ENCODE measurements at places on chromosomes 6 and 20.

- DNase-seq, result no peak
Measured at GRCh38 chr6:31300797-31301196, 28.9 kb upstream of the HLA-C start.

- no peak for DNase-seq
Measured at GRCh38 chr6:144535630-144536029, 250.5 kb downstream of the UTRN start.

GRCh38 chr6:54957698-54958097, 111.1 kb downstream of the FAM83B start:
- DNase-seq, result no peak

DNA sequence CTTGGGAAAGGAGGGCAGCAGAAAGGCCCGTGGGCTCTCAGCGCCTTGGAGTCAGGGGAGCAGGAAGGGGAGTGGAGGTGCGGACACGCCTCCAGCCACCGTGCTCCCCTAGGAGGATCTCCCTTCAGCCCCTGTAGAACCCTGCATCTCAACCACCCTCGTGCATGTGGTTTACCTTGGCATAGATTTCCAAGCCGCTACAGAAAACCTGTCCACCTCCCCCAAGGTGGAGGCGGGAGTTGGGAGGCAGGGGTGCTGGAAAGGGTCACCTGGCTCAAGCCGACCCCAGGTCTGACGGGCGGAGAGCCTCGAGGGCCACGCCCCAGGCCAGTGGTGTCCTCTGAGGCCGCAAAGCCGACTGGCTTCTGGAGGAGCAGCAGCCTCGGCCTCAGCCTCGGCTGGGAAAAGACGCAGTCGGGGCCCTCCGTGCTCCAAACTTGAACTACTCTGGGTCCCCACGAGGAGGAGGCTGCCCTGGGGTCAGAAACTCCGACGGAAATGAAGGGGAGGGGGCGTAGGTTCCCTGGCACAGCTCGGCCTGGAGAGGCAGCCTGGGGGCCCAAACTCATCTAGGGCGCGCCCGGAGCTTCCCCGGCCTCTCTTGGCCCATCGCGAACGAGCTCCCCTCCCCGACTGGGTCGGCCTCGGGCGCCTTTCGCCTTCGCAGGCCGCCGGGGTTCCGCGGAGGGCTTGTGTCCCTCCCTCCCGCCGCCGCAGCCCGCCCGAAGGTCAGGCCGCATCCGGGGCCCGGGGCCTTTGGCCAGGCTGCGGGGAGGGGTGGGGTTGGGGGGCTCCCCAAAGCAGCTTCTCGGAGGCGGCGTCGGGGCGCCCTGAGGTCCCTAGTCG, 6.3 kb upstream of the FOXF2 start:
- DNase-seq, result no peak

DNA sequence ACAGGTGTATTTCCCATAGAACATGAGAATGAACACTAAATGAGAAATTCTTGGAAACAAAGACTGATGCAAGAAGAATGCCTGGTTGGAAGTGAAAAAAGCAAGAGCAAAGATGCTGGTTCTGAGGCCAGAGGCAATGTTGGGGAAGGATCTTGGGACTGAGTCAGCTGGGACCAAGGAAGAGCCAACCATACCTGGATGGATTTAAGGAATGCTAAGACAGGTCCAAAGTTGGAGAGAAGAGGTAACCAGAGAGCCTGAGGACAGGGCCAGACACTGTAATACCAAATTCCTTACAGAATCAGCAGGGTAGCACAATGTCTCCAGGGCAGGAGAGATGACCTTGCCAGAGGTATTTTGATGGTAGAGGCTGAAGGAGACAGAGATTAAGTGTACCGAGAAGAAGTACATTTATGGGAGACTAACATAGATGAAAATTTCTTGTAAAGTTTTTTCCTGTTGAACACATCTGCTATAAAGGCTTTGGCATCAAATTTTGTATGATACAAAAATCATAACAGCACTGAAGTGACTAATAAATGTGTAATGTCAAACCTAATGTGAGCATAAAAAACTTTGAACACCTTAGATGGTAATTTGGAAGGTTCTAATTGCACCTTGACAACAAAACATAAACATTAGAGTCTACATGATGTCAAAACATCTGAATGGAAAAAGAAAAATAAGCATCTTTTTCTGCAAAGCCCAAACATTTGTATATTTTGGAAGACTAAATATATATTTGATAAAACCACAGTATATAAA, 221.7 kb upstream of the MARCKS start:
- DNase-seq, result no peak

GRCh38 chr6:39269961-39270360, 40.7 kb upstream of the KCNK5 start:
- DNase-seq, result no peak

DNA sequence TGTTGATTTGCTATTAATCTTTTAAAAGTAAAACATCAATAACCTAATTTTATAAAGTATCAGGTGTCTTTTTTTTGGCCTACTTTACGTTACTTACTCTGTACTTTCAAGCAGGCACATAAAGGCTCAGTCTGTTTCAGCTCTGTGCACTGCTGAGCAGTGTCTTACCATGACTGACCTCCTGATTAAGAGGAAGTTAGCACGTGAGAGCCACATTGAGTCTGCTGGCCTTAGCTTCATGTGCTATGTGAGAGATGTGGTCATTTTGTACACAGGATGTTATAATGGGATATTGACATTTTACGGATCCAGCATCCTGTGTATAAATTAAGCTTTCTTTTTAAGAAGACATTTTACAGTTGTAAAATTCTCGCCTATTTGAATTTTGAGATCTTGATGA, 31.9 kb downstream of the ARID1B start:
- DNase-seq, result no peak

- no peak for DNase-seq
Measured at GRCh38 chr20:17648791-17649730, 33.0 kb downstream of the RRBP1 start.

DNA sequence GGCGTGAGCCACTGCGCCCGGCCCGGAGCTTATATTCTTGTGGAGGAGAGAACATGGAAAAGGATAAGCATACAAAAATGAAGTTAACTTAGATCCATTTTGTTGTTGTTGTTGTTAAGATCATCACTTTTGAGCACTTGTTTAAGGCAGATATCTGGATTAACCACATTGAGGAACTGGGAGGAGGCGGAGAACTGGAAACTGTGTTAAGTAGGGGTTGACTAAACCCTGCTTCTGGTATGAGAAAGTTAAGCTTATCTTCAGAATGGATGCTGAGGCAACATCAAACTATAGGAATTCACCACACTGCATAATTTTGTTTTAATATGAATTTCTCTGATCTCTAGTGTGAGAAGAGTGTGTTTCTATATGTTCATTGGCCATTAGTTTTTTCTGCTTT, 57.6 kb downstream of the GCNT2 start:
- DNase-seq, result no peak

DNA sequence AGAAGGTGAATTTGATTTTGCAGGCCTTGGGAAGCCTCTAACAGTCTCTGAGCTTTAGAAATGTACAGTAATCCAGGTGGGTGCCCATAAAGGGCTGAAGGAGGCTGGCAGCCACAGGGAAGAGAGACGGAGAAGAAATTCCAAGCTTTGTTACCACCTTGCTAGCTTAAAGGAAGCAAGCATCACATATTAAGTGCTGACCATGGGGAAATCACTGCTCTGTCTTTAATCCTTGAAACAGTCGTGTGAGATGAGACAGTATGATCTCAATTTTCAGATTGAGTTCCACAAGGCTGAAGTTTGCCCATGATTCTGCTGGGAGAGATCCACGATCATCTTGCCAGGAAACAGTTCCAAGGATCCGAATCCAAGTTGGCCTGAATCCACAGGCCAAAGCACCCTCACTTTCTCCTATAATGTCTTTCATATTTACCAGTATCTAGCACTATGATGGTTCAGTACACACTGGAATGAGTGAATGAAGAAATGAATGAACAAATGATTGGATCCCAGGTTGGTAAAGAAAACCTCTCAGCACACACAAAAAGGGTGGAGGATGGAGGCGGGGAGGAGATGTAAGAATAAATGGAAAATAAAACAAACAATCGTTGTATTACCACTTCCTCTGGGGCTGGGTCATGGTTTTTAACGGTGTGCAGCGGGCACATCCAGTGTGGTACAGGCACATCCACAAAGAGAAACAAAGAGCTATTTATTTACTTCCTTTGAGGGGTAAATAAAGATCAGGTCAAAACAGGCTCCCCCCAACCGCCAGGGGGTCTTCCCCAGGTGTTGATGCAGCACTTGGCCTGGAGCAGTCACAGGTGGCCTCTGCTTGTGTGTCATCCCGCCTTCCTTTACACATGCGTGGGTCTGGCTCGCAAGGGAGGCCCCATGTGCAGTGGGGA, 28.2 kb upstream of the TAF8 start:
- peak; percentile 56 for DNase-seq

DNA sequence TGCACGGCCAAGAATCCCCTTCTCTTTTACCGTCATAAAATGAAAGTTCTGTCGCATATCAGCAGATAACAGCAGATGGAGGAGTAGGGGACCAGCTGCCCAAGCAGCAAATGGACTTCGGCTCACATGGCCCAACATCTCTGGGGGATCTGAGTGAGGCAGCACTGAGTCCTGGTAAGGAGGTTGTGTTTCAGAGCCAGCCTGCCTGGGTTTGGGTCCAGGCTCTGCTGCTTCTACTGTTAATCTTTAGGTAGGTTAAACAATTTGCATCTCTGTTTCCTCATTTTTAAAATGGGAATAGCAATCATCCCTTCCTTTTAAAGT, 193.6 kb downstream of the DOK5 start:
- DNase-seq, result no peak

GRCh38 chr6:153503810-153504209, 372.7 kb upstream of the RGS17 start:
- no peak for DNase-seq

DNA sequence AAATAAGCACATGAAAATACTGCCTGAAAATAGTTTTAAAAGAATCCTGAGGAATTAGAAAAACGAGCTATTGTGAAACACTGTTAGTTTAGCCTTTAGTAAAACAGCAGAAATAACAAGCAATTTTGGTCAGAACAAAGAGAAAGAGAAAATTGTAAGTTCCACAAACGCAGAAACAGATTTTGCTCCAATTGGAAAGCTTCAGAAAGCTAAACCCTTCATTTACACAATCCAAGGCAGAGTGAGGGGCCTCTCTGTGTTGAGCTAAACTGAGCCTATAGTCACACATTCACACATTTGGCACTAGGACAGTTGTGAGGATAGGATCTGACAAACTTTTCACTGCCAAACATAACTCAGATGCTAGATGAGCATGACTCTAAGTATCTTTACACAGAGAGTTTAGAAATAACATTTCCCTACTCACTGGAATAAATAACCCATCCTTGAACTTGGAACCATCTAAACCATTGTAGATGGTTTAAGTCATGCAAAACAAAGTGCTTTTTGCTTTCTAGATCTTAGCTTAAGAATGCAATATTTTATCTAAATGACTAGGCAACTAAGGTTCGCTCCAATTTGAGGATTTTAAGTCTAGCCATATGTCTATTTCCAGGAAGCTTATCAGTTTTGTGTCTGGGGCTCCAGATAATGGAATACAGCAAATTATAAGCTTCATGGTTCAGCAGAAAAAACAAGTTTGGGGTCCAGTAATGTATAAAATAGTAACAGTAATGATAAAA, 122.6 kb downstream of the SGK1 start:
- no peak for DNase-seq

GRCh38 chr6:162119341-162119740, 608.2 kb downstream of the PRKN start:
- DNase-seq, result no peak

- no peak for DNase-seq
Measured at GRCh38 chr20:50297498-50298376, 107.1 kb downstream of the CEBPB start.

GRCh38 chr20:51563486-51564332, 21.2 kb upstream of the NFATC2 start:
- no peak for DNase-seq

DNA sequence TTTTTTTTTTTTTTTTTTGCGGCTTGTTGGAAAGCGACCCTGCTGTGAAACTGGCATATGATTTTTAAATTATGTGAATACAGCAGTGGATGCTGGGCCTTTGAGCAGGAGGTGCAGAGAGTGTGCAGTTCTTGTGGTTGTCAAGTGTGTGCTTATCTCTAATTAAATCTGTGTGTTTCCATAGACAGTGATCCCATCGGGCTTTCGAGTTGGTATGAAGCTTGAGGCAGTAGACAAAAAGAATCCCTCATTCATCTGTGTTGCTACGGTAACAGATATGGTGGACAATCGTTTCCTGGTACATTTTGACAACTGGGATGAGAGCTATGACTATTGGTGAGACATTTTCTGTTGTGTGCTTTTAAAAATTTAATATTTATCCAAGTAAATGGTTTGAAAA, 52.4 kb downstream of the L3MBTL3 start:
- no peak for DNase-seq

GRCh38 chr20:1328680-1329330, at the start of gene SDCBP2:
Gene SDCBP2, minus strand, starts transcription at chr20:1329139. Its CDS starts 8,723 bp downstream, at chr20:1320416.
- DNase-seq, result no peak

DNA sequence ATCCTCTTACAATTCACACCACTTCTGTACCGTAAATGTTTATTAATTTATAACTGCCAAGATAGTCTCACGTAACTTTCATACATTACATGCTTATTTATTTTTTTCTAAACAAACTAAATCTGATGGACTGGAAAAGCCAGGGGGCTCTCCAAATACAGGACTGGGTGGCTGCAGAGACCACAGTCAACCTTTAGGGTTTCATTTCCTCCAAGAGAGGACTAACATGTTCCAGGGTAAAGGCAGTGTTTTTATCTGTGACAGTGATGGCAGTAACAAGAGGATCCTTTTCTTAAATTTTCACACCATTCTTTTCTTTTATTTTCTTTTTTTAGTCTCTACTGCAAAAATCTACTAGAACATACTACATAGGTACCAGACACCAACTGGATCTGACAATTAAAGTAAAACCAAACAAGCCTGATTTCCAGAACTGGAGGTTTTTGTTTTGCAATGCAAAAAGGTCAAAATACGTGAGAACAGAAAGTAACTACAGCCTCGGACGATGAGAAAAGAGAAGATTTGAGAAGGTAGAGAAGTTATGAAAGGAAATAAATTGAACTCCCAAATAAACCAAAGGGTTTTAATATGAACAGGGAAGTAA, 1.2 kb downstream of the LMBRD1 start:
- DNase-seq, result no peak

DNA sequence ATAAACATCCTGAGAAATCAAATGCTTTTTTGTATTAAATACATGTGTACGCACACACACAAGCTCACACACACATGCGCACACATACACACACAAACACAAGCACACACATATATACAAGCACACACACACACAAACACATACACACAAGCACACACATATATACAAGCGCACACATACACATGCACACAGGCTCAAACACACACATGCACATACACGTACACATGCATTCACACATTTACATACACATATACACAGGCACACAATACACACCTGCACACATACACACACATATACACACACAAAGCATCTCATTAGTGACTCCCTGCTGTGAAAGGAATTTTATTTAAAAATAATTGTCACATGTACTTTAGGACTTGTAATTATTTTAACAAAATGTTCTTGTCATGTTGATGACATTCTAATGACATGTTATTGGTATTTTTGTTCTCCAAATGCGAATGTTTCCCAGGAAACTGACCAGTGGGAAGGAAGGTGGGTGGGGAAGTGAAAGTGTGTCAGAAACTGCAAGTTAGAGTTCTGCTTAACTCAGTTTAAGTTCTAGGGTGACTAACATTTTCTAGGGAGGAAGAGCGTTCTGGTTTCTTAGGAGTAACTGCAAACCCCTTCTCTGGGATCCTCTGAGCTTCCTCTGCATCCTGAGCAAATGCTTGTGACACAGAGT, 113.9 kb upstream of the ZNF217 start:
- DNase-seq, result no peak

- DNase-seq, result no peak
Measured at GRCh38 chr20:41081276-41081814, 52.7 kb downstream of the TOP1 start.

- DNase-seq, result no peak
Measured at GRCh38 chr6:3776881-3777507, 25.5 kb upstream of the PXDC1 start.

All from T follicular helper cell (primary cell).